ENCODE measurements at places on chromosomes 4 and X.

DNA sequence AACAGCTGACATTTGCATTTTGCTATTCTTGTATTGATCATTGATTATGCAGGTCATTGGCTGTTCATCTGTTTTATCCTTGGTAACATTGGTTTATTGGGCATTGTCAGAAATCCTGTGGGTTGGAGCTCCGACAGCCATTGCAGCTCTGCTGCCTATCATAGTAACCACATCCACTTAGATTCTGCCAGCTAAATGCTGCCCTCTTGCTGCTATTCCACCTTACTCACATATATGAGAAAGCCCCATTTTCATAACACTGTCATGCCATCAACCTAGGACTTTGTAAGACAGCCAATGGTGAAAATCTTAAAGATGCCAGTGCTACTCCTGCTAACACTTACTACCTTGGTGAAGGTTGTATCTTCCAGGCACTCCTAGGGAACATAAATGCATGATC is 187.3 kb upstream of the CXCL13 start:
- no peak for DNase-seq

- no peak for DNase-seq
Measured at GRCh38 chrX:68833448-68833805, 4.6 kb downstream of the EFNB1 start.

DNA sequence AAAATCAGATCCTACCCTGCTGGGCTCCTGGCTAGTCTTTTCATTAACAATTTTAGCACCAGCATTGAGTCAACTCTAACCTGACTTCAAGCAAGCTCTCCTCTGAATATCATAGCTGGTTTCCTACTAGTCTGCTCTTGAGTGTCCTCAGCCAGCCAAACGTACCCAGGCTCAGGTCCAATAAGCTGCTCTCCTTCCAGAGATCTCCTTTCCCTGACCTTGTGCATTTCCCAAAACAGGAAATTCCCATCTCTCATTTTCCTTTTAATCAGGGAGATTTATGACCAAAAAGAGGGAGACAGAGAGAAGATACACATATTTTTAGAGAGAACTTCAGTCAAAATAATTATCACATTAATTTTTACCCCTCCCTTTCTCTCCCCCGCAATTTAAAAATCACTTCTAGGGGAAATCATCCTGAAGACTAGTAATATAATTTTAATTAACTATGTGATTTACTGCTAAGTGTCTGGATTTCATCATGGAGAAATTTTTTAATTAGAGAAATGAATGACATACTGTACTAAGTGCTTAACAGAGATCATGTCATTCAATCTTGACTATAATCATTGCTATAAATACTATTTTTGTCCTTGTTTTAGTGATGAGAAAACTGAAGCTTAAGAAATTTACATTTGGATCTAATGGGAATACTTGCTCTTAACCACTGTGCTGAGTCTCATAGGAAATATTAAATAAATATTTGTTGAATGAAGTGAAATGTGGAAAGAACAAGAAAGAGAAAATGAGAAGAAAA is 421.7 kb upstream of the INTU start:
- no peak for DNase-seq

- DNase-seq = no peak
Measured at GRCh38 chr4:108160741-108161352, 7.9 kb downstream of the LEF1 start.

GRCh38 chrX:43813319-43813718 is 68.9 kb downstream of the MAOB start:
- DNase-seq = no peak

- DNase-seq = no peak
Measured at GRCh38 chr4:8115916-8116315, 42.7 kb downstream of the ABLIM2 start.

GRCh38 chrX:48816014-48816810 is 10.1 kb upstream of the ERAS start:
- no peak for DNase-seq

DNA sequence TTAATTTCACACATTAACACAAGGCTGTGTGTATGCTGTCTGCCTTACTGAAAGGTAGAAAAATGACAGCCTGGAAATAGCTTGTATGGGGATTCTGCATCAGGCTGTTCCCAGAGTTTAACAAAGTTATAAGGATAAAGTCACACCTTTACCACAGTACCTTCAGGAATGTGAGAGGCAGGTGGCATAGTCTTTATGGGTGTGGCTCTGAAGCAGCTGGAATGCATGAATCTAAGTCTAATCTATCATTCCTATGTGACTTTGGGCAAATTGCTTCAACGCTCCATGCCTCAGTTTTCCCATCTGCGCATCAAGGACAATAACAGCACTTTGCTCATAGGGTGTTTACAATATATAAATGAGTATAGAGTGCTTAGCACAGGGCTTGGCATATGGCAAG is 84.2 kb upstream of the EGFL6 start:
- no peak for DNase-seq

GRCh38 chr4:105357258-105357980 is 116.4 kb downstream of the PPA2 start:
- no peak for DNase-seq

- DNase-seq = no peak
Measured at GRCh38 chr4:114911111-114911510, 202.3 kb downstream of the NDST4 start.

DNA sequence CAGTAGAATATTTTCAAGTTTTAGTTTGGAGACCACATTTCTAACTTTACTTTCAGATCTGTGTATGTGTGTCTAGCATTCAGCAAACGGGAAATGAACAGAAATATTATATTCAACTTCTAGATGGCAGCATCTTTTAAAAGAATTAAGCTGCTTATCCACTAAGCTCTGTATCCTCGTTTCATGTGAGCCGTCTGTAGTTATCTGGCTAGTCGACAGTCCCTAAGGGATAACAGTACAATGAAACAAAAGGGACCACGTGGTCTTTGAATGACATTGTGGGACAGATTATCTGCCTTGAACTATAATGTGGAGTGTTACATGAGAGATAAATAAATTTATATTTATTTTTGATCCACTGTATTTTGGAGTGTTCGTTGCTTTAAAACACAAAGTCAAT is 35.8 kb upstream of the PRSS12 start:
- DNase-seq = no peak

GRCh38 chr4:57109847-57110639 is at the start of gene IGFBP7:
TSS of gene IGFBP7 (minus strand) at chr4:57110385. CDS start at chr4:57110351, 34 bp downstream.
- DNase-seq = no peak

GRCh38 chrX:40734971-40735324 is 394 bp downstream of the MED14 start:
- peak; percentile 1 for DNase-seq

DNA sequence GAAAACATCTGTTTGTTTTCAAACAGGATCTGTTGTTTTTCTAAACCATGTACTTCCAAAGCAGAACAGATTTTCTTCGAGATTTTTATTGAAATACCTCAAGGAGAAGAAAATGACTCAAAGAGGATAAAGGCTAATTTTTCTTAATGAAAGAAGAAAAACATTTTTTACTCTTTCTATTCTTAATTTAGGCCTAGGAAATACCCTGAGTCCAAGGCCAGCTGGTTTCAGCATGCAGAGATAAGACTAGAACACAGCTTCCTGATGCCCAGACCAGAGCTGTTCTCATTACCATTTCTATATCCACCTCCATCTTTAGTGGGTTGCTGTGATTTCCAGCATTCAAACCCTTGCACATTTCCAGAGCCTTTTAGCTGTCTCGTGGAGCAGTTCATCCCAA is 18.3 kb downstream of the GAB1 start:
- no peak for DNase-seq

DNA sequence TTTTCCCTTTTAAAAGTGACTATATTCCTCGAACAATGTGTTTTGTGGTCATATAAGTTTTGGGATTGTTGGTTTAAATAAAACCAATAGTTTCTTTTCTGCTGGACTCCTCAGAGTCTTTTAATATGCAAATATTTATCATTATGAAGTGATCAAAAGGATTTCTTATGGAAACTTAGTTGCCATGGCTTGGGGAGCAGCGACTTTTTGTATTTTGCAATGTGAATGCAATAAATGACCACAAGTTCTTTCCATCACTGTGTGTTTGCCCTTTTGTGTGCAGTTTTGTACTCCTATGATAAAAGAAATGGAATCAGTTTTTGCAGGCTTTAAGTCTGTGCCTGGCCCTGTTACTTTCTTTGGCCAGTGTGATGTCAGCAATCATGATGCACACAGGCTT is 68.5 kb upstream of the NUDT6 start:
- DNase-seq = no peak

Data from stimulated activated CD8-positive, alpha-beta memory T cell treated with anti-CD3 and anti-CD28 coated beads, Interleukin-15, amount 100 ng/mL, for 24 hours (primary cell).